ENCODE measurements at places on chromosomes 2 and 18.

GRCh38 chr2:85132397-85132796, 795 bp upstream of the TCF7L1 start:
- no peak for DNase-seq

- no peak for DNase-seq
Observed at GRCh38 chr2:123080331-123080730, 944.8 kb upstream of the CNTNAP5 start.

- DNase-seq: no peak
Observed at GRCh38 chr18:22189449-22190166, 20.2 kb downstream of the GATA6 start.

- no peak for DNase-seq
Observed at GRCh38 chr2:238362626-238363025, 42.3 kb downstream of the TRAF3IP1 start.

- no peak for DNase-seq
Observed at GRCh38 chr18:55494899-55495298, 93.1 kb downstream of the TCF4 start.

DNA sequence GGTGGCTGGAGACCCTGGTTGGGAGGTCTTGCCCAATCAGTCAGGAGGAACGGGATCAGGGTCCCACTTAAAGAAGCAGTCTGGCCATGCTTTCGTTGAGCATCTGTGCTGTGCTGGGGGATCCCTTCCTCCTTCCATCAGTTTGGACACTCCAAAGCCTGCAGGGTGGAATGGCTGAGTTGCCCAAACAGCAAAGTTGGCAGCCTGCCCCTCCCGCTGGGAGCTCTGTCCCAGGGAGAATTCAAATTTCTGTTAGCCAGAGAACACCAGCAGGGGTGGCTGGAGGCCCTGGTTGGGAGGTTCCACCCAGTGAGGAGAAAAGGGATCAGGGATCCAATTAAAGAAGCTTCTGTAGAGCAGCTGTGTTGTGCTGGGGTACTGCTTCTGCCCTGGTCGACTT, 96.9 kb upstream of the CTAGE1 start:
- DNase-seq: no peak

GRCh38 chr18:79283131-79283810, 112.5 kb upstream of the NFATC1 start:
- no peak for DNase-seq

DNA sequence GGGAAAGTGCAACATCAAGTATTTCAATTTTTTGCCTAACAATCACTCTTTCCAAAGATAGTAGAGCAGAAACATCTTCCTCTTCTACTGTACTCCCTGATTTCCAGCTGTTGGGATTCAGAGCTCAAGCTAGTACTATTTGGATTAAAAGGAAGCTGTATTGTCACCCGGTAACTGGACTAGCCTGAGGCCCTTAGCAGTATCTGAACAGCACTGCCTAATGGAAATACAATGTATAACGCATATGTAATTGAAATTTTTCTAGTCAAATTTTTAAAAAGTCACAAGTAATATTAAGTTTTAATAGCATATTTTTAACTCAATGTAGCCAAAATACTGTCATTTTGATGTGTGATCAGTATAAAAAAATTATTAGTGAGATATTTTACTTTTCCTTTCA, 86.2 kb downstream of the COX7A2L start:
- DNase-seq: no peak

GRCh38 chr2:58609326-58609725, 368.2 kb upstream of the FANCL start:
- DNase-seq: no peak

DNA sequence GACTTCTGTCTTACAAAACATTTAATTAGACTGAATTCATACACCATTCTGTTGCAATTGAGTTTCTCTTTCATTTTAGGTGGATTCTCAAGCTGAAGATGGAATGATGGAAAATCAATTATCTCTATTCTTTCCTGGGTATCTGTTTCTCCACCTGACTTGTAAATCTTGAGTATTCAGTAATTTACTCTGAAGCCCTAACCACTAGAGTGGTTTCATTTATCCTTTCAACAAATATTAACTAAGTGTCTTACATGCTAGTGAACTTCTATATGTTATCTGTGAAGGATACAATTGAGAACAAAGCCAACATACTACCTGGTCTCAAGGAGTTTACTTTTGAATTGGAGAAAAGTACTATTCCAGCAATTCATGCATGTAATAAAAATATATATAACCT, 94.1 kb upstream of the ZNF804A start:
- DNase-seq: no peak

DNA sequence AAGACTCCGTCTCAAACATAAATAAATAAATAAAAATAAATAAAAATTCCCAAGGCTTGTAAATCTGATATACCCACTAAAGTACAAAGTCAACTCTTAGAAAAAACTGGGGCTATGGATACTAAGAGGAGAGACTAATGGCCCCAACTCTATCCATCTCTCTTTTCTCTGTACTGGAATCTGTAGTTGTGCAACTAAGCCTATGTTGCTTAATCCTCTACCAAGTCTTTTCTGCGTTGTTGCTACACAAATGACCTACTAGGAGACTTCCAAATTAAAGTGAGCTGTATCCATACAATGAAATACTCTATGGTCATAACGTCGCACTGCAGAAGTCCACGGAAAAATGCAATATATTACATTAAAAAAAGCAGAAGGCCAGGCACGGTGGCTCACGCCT, 8.1 kb downstream of the MRPS5 start:
- DNase-seq: no peak

- DNase-seq: no peak
Observed at GRCh38 chr2:65708086-65708485, 275.7 kb upstream of the SPRED2 start.

- DNase-seq: no peak
Observed at GRCh38 chr18:65411061-65411460, 339.8 kb upstream of the CDH7 start.

Measured in left forelimb (tissue), 1 donor.